Activated T-cell treated with anti-CD3 and anti-CD28 coated beads, Interleukin-2, amount 50 U/mL, for 72 hours (primary cell): ENCODE measurements at places on chromosomes 4 and X. TPM values are rescaled to one million over a fixed set of nuclear protein-coding genes. Genes with fewer than 3 reads are reported as not detected.

Gene AFP
- total RNA-seq: not detected

DNA sequence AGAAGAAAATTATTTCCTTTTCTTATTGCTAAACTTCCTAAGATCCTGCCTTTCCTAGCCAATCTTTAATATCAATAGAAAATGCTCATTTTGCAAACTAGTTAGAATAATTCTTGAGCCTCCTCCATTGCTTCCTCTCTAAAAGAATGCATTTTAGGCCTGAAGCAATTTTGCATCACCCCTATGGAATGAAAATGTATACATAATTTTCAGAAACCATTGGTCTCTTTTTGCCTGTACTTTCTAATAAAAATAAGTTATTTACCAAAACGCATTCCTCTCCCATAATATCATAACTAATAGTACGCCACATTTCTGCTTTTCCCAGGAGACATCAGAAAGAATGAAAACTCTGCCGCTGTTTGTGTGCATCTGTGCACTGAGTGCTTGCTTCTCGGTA is 1.7 kb downstream of the MUC7 start:
- H3K27me3 ChIP-seq: peaks cover 6% of the 10 kb centered on the region
- no peak overlapping the region for H3K27ac ChIP-seq
- no peak overlapping the region for H3K4me3 ChIP-seq
- H3K36me3 ChIP-seq: no peaks in the 10 kb centered on the region
- H3K4me1 ChIP-seq: no peaks in the 10 kb centered on the region

- H3K27ac ChIP-seq: no peak overlapping the region
- DNase-seq: no peak
- no peak overlapping the region for H3K4me3 ChIP-seq
- no peaks in the 10 kb centered on the region for H3K36me3 ChIP-seq
- H3K4me1 ChIP-seq: peaks cover 6% of the 10 kb centered on the region
These were observed 173.7 kb upstream of the GALNTL6 start for GRCh38 chr4:171639540-171639939.

GRCh38 chrX:115047715-115048114 is 30.3 kb upstream of the IL13RA2 start:
- H3K4me1 ChIP-seq: no peaks in the 10 kb centered on the region
- no peak for DNase-seq
- no peak overlapping the region for H3K4me3 ChIP-seq
- H3K27ac ChIP-seq: no peak overlapping the region
- peaks cover 18% of the 10 kb centered on the region for H3K27me3 ChIP-seq

GRCh38 chr4:77449171-77449570 is 156.4 kb upstream of the CXCL13 start:
- H3K4me3 ChIP-seq: no peak overlapping the region
- no peaks in the 10 kb centered on the region for H3K4me1 ChIP-seq
- H3K27ac ChIP-seq: no peak overlapping the region

- H3K4me1 ChIP-seq: no peaks in the 10 kb centered on the region
- no peak overlapping the region for H3K27ac ChIP-seq
- H3K27me3 ChIP-seq: peaks cover 15% of the 10 kb centered on the region
- no peaks in the 10 kb centered on the region for H3K36me3 ChIP-seq
- no peak for DNase-seq
- no peak overlapping the region for H3K4me3 ChIP-seq
These were observed 107.8 kb downstream of the GABRA3 start for GRCh38 chrX:152343306-152343705.

DNA sequence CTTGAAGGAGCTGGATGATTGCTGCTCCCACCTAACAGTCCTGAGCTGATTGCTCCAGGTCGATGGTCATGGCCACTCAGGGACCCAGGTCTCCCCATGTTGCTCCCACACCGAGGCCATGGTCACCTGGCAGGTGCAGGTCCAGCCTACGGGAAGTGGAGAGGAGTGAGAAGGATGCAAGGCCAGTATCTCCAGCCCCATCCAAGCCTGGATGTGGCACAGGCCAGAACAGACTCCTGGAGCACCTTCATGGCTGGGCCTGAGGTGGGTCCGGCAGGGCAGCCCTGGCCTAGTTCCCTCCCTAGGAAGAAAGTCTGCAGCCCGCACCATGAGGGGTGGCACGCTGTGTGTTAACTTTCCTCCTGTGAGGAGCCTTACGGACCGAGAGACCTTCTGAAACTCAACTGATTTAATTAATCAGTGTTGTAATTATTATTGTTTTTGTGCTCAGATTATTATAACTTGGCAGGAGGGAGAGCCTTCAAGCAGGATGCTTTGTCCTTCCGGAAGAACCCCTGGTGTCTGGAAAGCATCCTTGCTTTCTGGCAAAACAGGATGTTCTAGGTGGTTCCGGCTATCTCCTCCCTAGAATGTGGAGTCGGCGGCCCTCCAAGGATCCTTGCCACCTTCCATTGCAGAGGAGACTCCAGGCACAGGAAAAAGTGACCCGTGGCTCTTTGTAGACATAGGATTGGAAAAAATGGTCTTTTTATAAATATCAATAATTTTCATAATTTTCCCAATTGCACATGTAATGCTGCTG is 92.3 kb upstream of the ADRA2C start:
- no peaks in the 10 kb centered on the region for H3K36me3 ChIP-seq
- H3K27ac ChIP-seq: no peak overlapping the region
- peaks cover 7% of the 10 kb centered on the region for H3K27me3 ChIP-seq
- no peaks in the 10 kb centered on the region for H3K4me1 ChIP-seq
- H3K4me3 ChIP-seq: no peak overlapping the region

- no peak for DNase-seq
- H3K27me3 ChIP-seq: peaks cover 27% of the 10 kb centered on the region
- no peak overlapping the region for H3K4me3 ChIP-seq
- no peaks in the 10 kb centered on the region for H3K36me3 ChIP-seq
- peaks cover 25% of the 10 kb centered on the region for H3K4me1 ChIP-seq
These were observed 286.4 kb downstream of the BCOR start for GRCh38 chrX:39811376-39811775.
